ENCODE measurements at places on chromosomes 2 and 18.

DNA sequence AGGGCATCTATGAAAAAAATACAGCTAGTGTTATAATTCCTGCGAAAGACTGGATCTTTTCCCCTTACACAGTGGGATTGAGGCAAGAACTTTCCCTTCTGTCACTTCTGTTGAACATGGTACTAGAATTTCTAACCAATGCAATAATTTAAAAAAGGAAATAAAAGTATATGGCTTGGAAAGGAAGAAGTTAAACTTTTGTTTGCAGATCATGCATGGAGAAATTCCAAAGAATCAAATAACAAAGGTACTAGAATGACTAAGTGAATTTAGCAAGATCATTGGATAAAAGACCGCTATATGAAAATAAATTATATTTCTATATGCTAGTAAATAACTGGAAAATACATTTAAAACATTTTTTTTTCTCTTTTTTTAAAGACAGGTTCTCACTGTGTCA is 31.0 kb upstream of the SH3BP4 start:
- peak; percentile 33 for DNase-seq

GRCh38 chr2:160064916-160065315 is 2.5 kb upstream of the PLA2R1 start:
- no peak for DNase-seq

GRCh38 chr2:105373895-105374401 is 24.9 kb downstream of the FHL2 start:
- DNase-seq: no peak

- no peak for DNase-seq
These were observed 94.6 kb upstream of the CHAC2 start for GRCh38 chr2:53672881-53673522.

DNA sequence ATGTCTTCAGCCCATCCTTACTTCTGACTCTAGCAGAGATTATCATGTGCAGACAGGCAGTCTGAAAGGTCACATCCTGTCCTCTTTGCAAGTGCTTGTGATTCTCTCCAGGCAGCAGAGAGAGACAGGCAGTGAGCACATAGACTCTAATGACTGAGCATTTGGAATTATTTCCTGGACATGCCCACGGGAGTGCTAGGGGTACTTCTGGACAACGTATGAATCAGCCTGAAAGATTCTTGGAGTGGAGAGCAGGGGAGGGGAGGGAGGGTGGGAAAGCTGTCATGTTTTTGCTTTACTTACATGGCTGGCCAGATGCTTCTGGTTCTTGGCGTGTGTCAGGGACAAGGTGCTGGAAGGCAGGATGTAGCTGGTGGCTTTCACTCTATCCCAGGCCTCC is 150.6 kb downstream of the RIF1 start:
- peak; percentile 4 for DNase-seq

DNA sequence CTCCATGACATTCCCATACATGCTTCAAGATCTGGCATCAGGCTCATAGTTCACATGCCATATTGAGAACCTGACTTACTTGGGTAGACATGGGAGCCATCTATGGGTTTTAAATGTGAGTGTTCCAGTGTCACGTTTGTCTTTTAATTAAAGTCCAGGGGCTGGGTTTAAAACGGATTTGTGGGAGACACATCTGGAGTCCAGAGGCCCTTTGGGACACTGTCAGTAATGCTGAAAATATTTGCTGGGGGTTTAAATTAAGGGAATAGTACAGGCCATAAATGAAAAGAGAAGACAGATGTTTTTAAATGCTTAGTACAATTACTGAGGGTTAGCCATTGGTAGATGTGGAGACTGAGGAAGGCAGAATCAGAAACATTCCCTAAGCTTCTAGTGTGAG is 478.0 kb downstream of the PID1 start:
- no peak for DNase-seq

GRCh38 chr2:217151509-217152206 is 291.8 kb upstream of the TNP1 start:
- no peak for DNase-seq

GRCh38 chr2:26978061-26978596 is 7.7 kb downstream of the MAPRE3 start:
- peak; percentile 87 for DNase-seq

- DNase-seq: no peak
These were observed 264.6 kb upstream of the STON1 start for GRCh38 chr2:48265169-48266030.

GRCh38 chr2:42813763-42814162 is 21.4 kb upstream of the HAAO start:
- DNase-seq: no peak

DNA sequence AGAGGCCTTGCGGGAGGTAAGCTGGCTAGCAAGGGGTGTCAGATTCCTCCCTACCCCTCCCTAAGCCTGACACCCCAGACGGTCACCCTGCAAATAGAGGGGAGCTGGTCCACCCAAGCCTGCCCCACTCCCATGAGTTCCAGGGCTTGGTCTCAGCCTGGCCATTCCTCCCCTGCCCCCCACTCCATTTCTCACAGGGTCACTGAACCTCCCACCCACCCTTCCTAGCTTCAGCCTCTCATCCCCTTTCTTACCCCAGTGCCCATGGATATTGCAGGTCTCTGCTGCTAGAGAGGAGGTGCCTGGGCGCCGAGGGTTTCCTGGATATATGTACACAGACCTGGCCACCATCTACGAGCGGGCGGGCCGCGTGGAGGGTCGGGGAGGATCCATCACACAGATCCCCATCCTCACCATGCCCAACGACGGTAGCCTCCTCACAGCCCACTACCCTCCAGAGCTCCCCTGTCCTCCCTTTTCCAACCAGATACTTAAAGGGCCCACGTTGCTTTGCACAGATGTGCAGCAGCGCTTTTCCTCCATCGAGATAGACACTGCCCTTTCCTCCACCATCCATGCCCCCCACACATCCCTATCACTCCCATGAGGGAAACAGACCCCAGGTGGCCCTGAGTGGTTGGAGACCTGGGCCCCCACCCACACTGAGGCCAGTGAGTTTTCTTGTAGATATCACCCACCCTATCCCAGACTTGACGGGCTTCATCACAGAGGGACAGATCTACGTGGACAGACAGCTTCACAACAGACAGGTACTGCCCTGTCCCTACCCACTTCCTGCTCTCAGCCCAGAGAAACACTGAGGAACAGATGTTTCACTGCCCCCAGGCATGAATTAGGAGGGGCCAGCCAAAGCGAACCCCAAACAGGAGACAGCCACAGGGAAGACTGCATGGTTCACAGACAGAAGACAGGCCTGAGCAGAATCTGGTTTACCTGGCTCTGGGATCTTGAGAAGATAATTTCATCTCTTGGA is 15.2 kb upstream of the ANKRD53 start:
- DNase-seq: no peak

- DNase-seq: no peak
These were observed 223.4 kb downstream of the MYT1L start for GRCh38 chr2:2107627-2108026.

GRCh38 chr18:35185771-35186170 is 55.1 kb upstream of the ZNF397 start:
- no peak for DNase-seq

Data from PC-3 (cell line).